Karpas-422 (cell line): ENCODE measurements at places on chromosomes 4 and X. TPM values are rescaled to one million over a fixed set of nuclear protein-coding genes. Genes with fewer than 3 reads are reported as not detected.

GRCh38 chr4:182085051-182085480, 158.1 kb upstream of the TENM3 start:
- DNase-seq = no peak

GRCh38 chr4:20428436-20429160, 176.9 kb downstream of the SLIT2 start:
- DNase-seq = peak; percentile 70

- DNase-seq = no peak
These were observed 69.8 kb upstream of the TMEM33 start for GRCh38 chr4:41865306-41865980.

GRCh38 chrX:17737986-17738713, 857 bp downstream of the SCML1 start:
- no peak for DNase-seq

DNA sequence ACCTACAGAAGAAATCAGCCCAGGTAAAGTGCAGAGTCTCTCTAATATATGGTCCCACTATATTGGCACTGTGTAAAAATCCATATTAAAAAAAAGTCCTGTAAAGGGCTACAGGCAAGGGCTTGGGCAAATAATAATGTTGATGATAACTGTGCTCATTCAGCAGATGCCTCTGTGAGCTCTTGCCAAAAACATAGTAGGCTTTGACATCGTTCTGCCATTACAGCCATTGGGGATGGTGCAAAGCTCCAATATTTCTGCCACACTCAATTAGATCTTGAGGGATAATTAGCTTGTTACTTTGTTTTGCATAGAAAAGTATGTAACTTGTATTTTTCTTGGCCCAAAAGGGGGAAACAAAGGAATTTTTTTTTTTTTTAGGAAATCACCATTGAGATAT, 645.5 kb upstream of the FAM241A start:
- no peak for DNase-seq

GRCh38 chr4:126742048-126742447, 890.7 kb upstream of the INTU start:
- no peak for DNase-seq

DNA sequence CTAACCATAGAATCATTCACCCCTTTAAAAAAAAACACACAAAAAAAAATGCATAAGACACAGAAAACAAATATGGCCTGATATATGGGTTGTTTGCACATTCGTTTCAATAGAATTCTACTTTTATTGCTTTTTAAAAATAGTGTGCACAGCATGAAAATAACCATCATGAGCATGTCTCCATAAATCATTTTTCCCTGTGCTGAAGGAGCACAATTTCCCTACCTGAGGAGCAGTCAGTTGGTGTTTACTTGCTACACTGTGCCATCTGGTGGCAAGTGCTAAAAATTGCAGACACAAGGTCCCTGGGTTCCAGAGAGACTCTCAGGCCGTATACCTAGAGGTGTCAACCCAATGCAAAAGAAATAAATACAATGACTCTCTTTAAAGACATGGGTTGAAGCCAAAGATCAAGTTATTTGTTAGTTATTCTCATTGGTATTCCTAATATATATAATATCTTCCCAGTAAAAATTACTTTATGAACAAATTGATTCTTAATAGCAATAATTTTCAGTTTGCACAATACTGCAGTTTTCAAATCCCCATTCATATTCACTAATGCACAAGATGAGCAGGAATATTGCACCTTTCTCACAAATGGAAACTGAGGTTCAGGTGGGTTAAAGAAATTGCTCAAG, 551.4 kb downstream of the IQCM start:
- DNase-seq = peak; percentile 84

GRCh38 chr4:61400439-61401038, 200.4 kb downstream of the ADGRL3 start:
- no peak for DNase-seq

DNA sequence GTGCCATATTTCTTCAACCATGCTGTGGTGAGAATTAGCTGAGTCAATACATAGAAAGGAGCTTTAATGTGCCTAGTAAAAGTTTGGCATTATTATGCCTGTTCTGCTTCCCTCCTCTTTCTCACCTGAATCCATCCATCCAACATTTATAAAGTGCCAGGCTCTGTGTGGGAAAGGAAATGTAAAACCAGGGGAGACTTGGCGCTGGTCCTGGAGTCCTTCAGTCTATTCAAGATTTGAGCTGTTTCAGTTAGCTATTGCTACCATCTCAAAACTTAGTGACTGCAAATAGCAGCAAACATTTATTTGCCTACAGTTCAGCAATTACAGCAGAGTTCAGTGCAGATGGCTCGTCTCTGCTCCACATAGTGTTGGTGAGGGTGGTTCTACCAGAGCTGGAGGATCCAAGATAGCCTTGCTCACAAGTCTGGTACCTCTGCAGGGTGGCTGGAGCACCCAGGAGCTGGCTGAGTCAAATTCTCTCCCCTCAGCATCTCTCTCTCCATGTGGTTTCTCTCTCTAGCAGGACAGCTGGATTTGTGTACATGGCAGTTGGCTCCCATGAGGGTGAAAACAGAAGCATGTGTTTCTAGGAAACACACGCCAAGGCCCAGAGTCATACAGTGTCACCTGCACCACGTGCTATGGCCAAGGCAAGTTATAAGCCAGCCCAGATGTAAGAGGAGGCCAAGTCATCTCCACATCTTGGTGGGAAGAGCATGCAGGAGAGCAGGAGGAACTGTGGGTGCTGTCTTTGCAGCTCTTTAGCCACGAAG, 77.3 kb downstream of the FHDC1 start:
- DNase-seq = no peak

Gene TBX22
- total RNA-seq = not detected in 2 replicates

Gene TCEAL6
- total RNA-seq = not detected in 2 replicates

Gene NR3C2
- total RNA-seq = 0.18 and 1.6 TPM in 2 replicates

Gene DKC1
- 58.6 and 94.0 TPM in 2 replicates for total RNA-seq

Gene DUSP21
- not detected in 2 replicates for total RNA-seq

Gene SOD3
- not detected in 2 replicates for total RNA-seq
